Hematopoietic multipotent progenitor cell treated with erythropoietin and hydrocortisone succinate and interleukin-3 and kit ligand, for 4 days (in vitro differentiated cells): ENCODE measurements at places on chromosomes 6 and 20.
A peak's percentile ranks its signal among the peaks of the same experiment; 100 is the strongest.

DNA sequence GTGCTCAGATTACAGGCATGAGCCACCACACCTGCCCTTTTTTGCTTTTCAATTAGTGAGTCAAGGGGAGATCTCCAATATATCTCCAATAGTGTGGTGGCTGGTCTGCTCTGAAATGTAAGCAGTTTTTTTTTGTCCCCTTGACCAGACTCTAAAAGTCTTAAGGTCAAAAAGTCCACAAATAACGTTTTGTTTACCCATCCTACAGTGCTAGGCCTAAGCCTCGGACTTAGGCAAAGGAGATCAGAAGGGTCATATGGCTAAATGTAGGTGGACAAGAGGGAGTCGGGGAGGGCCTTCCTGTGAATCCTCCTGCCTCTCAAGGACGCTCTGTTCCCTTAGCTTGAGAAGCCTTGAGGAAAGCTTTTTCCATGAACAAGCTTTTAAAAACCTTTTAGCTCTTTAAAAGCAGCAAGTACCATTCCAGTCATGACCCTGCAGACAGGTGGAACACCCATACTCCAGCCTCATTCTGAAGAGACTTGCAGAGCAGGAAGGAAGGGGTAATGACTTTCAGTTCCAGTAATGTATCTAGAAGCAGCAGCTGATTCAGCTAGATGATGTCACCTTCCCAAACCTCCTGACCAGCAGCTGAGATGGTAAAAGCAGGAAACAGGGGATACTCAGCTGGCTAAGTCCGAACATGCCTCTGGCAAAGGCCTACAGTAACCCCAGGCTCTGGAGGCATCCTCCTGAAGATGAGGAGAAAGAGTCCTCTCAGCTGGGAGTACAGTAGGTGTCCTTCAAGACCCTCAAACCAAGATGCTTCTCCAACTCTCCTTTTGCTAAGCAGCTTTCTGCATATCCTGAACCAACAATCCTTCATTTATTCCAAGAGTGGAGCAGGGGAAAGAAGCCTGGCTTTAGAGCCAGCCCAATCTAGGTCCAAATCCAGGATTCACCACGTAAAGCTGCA is 23.6 kb downstream of the BCL2L1 start:
- DNase-seq: peak; percentile 63

GRCh38 chr6:105121981-105122380 is 57.8 kb downstream of the POPDC3 start:
- no peak for DNase-seq

- DNase-seq: no peak
These were observed 7.9 kb downstream of the RAB32 start for GRCh38 chr6:146551545-146551944.

DNA sequence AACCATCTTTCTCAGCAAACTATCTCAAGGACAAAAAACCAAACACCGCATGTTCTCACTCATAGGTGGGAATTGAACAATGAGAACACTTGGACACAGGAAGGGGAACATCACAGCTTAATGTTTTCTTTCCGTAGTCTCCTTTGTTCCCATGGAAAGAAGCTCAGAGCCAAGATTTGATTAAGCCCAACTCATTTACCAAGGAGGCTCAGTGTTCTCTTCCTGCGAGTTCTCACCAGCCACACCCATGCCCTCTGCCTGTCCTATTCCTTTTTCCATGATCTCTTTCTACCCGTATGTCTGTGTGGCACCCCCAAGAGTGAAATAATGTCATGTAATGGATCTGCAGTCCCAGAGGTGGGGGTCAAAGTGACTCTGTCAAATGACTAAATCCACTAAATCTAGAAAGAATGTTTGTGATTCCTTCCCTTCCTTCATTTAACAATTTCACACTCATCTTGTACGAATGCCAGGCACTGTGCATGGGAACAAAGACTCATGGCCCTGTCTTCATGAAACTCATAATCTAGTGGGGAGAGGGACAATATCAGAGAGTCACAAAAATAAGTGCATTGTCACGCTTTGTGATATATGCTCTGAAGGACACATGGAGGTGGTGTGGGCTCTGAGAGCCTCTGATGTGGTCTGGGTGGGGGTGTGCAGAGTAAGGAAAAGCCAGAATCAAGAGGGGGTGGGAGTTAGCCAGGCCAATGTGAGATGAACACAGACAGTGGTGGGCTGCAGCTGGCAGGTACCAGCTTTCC is 292.1 kb downstream of the CDC5L start:
- DNase-seq: no peak

- DNase-seq: peak; percentile 88
These were observed 137.2 kb downstream of the FARS2 start for GRCh38 chr6:5398530-5398929.

GRCh38 chr6:35093118-35093445 is 48.1 kb downstream of the TCP11 start:
- DNase-seq: no peak

DNA sequence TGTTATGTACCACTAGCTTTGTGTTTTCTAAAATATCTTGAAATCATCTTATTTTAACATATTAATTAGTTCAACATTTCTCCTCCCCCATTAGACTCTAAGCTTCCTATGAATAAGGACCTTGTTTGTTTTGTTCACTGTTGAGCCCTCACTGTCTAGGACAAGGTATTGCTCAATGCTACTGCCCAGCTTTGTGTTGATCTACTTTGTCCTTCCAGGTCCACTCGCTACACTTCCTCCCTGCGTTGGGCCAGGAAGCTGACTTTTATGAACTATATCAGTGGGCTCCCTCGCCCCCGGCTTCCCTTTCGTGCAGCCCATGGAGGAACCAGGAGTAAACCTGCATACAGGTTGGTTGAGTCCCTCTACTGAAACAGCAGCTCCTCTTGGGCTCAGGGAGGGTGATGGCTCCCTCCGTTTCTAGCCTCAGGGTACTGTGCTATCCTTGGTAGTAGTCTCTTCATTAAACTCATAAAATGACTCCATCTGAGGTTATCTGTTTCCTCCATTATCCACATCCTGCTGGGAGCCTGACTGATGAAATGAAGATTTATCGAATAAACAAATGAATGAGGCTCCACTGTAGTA is 272.5 kb downstream of the CLIC5 start:
- no peak for DNase-seq

GRCh38 chr20:9262653-9263194 is 193.8 kb downstream of the PLCB4 start:
- no peak for DNase-seq

DNA sequence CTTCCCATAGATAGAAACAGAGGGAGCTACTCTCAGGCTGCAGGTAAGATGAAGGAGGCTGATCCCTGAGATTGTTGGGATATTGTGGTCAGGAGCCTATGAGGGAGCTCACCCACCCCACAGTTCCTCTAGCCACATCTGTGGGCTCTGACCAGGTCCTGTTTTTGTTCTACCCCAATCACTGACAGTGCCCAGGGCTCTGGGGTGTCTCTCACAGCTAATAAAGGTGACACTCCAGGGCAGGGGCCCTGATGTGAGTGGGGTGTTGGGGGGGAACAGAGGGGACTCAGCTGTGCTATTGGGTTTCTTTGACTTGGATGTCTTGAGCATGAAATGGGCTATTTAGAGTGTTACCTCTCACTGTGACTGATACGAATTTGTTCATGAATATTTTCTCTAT is 2.8 kb downstream of the HLA-F start:
- DNase-seq: no peak

DNA sequence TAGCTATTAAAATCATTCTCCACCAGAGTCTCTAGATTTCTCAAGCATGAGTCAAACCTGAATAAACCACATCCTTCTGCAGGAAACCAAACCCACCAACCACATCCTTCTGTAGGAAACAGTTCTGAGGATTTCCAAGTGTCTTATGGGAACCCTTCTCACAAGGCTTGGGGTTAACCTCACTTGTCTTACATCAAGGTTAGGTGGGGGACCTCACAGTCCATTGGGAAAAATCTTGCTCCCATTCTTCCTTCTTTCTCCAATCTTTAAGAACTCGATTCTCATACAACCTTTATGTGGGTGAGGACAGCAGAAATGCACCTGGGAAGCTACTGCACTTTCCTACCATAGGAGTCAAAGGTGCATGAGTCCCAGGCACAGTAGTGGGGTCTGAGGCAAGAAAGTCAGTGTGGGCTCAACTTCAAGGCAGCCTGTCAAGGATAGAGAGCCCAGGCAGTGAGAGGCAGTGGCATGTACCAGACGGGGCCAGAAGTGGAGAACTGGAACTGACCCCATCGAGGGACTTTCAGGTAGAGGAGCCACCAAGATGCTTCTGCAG is 114.5 kb downstream of the SLC22A3 start:
- DNase-seq: peak; percentile 89

DNA sequence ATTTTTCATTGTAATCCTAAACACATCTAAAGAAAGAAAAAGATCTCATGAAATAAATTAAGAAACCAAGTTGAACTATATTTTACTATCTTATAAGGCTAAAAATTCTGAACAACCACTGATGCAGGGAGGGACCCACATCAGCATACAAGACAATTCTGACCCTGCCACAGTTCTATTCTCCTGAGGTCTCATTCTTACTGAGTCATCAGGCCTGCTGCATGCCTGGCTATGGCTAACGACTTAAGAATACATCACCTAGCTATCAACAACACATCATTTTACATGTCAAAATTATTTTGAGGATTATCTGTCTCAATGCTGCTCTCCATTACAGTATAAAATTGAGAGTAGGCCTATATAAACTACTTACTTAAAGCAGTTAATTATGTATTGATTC is 52.9 kb downstream of the FBXL4 start:
- DNase-seq: no peak

- peak; percentile 78 for DNase-seq
These were observed 100.4 kb upstream of the MLN start for GRCh38 chr6:33904050-33904746.

GRCh38 chr20:24991897-24992486 is 559 bp downstream of the APMAP start:
- peak; percentile 48 for DNase-seq
